ENCODE measurements at places on chromosomes 2 and 18.

GRCh38 chr2:130864830-130865800, 28.4 kb downstream of the ARHGEF4 start:
- DNase-seq, result no peak

DNA sequence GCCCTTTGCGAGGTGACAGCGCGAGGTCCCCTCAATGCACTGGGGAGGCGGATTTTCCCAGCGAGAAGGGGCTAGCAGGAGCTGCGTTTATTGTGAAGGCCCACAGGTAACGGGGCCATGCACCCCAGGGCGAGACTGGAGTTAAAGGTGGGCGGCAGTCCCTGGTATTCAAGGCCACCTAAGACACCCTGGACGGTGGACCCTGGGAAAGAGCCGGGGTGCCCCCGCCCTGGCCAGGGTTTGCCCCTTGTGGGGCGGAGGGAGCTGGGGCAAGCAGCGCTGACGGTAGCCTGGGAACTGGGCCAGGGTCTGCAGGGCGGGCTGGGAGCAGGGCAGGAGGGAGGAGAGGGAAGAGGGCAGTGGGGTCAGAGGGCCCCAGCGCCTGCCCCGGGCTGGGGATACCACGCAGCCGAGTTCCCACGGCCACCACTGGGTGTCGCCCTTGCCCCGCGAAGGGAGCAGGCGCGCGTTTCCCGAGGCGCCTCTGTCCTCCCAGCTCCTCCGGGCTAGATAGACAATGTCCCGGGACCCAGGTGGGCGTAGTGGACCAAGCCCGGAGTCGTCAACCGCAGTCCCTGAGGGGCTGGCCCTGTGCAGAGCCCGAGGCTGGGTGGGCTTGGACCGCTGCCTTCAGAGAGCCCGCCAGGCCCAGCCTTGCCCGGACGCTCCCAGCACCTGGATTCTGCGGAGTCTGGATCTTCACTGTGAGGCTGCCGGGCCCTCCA, 80.2 kb downstream of the SMAD4 start:
- DNase-seq, result peak; percentile 88

DNA sequence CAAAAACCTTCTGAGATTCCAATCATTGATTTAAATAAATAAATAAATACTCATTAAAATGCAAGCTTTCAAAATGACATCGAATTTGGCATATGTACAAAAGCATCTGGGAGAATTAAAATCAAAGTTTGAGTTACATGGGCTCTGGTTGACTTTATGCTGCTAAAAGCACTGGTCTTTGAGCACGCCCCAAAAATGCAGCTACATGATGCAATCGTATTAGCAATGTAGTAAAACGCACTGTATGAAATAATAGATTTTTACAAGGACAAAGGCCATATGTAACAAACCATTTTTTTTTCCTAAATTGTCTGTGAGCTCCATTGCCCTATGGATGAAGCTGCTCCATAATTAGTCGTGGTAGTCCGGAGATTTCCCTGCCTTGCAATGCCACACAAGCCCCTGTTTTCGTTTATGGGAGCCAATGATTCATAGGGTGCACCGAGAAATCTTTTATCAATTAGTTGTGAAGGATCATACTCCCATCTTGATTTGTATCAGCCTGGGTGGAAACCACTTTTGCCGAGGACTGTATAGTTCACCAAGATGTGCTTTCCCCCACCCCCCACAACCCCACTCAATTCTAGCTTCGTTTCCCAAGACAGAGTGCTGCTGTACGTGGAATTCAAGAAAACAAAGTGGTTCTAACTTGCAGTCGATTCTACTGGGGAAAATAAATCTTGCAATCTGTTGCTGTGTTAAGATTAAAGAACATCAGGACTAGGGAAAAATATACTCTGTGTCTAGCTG, 268.4 kb downstream of the IRS1 start:
- DNase-seq, result no peak

GRCh38 chr2:219569635-219570034, 1.7 kb downstream of the OBSL1 start:
- DNase-seq, result no peak

- no peak for DNase-seq
Measured at GRCh38 chr2:234386971-234387370, 109.9 kb downstream of the ARL4C start.

- DNase-seq, result no peak
Measured at GRCh38 chr2:7867867-7868266, 814.0 kb upstream of the ID2 start.

GRCh38 chr18:79583426-79583825, 96.2 kb upstream of the CTDP1 start:
- no peak for DNase-seq

DNA sequence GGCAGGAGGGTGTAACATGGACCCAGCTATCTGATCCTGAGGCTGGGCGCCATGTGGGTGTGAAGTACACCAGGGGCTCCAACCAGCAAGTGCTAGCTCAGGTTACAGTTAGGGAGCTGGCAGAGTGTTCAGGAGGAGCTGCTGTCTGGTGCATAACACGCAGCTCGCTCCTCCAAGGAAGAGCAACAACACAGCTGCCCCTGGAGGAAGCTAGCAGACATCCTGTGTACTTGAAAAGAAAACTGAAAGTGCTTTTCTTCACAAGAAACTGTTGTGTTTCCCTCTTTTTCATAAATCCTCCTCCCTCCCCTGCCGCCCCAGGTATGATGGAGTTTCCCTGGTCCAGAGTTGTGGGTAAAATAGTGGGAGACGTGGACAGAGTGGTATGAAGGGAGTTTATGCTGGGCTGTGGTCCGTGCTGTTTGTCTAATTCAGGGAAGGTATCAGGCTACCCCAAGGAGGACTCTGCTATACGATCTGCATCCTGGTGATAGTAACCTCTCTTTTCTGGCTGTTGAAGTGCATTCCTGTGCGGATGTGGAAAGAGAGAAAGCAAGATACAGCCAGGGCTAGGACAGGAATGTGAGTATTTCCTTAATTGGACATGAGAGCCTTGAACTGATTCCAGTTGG, 6.1 kb upstream of the LBH start:
- peak; percentile 66 for DNase-seq

DNA sequence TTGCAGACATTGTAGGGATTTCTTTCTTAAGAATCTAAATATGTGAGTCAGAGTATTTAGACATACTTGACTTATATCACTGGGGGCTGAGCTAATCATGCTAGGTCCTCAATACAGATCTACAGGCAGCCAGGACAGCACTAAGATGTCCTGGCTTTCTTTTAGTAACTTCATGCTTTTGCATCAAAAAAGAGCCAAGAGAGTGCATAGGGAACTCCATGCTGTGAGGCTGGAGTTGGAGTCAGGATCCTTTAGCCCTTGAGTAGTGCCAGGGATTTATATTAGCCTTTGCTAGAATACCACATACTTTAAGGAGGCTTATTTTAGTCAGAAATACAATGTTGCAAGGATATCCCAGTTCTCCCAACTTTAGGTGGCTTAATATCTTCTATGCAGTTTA, 289.7 kb downstream of the CCDC85A start:
- DNase-seq, result no peak

DNA sequence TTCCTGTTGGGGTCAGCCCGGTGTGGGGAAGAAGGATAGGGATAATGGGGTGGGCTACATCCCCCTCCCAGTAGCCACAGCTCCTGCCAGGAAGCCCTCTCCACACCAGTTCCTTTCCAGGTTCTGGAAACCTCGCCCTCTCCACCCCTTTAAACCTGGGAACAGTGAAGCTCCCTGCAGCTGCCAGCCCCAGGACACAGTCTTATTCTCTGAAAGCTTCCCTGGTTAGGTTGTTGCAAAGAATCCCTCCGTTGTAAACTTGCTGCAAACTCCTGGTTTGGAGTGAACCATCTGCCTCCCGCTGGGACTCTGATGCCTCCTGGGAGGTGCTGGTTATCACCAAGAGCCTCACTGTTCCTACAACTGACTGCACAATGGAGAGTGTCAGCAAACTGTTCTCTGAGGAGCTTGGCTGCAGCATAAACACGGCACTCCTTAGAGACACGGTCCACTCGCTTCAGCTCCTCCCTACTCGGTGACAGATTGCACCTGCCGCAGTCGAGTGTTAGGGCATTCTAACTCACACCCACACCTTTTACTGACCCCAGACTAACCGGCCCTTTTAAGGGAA, 261.8 kb upstream of the RAB6C start:
- no peak for DNase-seq

GRCh38 chr2:59585655-59586054, 967.8 kb downstream of the BCL11A start:
- DNase-seq, result no peak

DNA sequence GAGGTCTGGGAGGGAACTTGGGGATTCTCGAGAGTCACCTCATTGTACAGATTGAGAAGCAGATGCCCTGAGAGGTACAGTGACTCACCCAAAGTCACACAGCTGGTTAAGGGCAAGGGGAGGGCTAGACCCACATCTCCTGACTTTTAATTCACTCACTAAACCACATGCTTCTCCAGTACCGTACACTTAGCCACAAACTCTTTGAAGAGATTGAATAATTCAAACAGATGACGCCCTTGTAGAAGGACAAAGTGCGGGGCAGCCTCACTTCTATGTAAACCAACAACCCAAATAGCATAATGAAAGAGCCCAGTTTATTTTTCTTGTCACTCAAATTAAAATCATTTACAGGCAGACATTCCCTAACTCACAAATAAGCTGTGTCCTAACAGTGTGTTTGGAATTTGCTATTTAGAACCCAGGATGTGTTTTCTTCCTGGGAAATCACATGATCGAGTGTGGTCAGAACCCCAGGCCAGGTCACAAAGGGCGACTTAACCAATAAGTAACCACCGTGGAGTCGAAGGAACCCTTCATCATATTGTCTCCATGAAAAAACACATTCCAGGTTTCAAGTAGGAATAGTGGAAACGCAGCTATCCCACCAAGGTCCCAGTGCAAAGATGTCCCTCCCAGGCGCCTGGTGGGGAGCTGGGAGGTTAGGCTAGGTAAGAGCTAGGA, 35.8 kb upstream of the PTPN4 start:
- no peak for DNase-seq

- no peak for DNase-seq
Measured at GRCh38 chr18:295756-296490, 28.1 kb upstream of the THOC1 start.

- no peak for DNase-seq
Measured at GRCh38 chr18:9876867-9877654, 8.7 kb upstream of the TXNDC2 start.

GRCh38 chr2:12819103-12819475, 102.4 kb downstream of the TRIB2 start:
- DNase-seq, result no peak

DNA sequence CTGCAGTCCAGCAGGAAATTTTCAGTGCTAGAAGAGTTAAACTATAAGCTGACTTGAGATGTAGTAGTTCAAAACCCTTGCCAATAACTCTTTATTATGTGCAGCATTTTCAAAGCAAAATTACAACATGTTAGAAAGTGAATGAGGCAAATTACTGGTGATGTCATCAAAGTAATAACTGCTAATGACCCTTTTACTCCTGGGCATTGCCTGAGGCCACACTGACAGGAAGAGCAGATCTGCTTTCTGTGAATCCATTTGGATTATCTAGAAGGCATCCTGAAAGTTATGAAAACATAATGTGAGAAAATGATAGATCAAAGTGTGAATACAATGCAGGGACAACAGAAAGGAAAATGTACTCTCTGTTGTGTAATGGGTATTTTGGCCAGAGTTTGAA, 139.6 kb upstream of the TRIB2 start:
- DNase-seq, result no peak

- DNase-seq, result no peak
Measured at GRCh38 chr18:3869848-3870247, 419.9 kb downstream of the TGIF1 start.

- no peak for DNase-seq
Measured at GRCh38 chr2:201882353-201883090, 76.2 kb downstream of the CDK15 start.

DNA sequence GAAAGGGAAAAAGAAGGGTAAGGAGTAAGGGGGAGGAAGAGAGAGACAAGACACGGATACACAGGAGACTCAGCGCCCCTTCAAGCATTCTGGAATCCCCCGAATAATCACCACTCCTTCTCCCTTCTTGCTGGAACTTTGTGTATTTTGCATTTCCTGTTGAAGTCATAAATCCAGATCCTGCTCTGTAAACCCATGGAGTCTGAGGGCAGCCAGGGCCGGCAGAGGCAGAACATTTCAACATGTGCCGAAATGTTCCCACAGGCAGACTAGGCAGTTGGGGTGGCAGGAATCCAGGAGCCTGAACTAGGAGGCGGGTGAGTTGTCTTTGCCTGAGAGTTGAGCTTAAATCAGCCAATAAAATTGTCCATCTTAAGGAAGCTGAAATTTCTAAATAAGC, 193.1 kb downstream of the SH3RF3 start:
- DNase-seq, result no peak

DNA sequence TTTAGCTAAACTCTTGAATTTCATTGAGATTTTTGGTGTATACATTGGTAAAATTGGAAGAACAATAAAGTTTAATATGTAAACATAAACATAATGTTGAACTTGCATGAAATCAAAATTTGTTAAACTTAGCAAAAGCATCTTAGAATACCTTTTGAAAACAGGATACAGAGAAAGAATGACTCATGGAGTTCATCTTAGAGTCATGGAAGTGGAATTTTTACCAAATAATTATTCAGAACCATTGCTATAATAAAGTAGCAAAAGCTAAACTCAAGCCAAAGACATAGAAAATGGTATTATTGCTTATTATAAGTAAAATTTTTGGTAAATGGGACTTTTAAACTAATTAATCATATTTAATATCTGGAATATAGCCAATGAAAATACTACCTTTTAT, 841.6 kb upstream of the SLC39A10 start:
- no peak for DNase-seq

DNA sequence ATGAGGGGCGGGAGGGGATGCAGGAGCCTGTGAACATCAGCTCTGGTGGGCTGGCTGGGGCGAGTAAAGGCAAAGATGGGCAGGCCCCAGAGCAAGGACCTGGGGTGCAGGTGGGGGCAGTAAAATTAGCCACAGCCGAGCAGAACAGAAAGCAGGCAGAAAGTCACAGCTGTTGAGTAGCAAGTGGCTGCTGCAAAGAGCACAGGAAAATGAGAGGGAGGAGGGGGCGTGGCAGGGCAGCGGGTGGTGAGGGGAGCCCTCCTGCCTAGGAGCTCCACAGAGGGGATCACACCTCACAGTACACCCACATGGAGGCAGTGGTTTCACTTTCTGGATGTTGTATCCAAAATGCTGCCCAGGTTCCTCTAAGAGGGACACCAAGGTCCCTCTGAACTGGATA, 79.6 kb downstream of the LBH start:
- no peak for DNase-seq

DNA sequence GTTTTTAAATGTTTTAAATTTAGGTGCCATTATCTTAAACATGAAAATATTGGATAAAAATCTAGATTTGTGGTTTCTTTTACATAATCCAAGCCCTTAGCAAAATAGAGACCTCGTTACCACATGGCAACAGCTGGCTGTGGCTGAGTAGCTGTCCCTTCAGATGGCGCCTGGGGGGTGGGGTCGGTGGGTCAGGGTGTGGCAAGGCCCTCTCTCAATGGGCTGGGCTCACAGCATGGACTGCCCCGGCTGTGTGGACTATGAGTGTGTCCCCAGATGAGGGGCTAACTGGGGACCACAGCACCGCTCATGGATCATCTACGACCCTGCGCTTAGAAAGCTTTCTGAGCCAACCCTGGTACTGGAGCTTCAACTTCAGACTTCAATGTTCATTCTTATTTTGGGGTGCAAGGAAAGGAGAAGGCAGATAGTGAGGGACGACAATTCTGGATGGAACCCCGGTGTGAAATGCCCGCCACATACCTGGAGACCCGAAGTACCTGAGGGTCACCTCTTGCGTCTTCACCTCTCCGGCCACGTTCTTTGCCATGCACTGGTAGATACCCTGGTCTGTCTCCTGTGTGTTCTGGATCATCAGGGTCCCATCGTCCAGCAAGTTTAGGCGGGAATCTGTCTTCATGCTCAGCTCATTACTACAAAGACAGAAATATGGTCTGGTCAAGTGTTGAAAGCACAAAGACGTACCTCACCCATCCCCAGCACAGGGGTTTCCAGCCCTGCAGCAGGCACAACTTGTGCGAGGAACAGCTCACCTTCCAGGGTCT, 71.0 kb downstream of the PXDN start:
- DNase-seq, result no peak
